Activated naive CD4-positive, alpha-beta T cell (primary cell): ENCODE measurements at places on chromosomes 6 and 20.

DNA sequence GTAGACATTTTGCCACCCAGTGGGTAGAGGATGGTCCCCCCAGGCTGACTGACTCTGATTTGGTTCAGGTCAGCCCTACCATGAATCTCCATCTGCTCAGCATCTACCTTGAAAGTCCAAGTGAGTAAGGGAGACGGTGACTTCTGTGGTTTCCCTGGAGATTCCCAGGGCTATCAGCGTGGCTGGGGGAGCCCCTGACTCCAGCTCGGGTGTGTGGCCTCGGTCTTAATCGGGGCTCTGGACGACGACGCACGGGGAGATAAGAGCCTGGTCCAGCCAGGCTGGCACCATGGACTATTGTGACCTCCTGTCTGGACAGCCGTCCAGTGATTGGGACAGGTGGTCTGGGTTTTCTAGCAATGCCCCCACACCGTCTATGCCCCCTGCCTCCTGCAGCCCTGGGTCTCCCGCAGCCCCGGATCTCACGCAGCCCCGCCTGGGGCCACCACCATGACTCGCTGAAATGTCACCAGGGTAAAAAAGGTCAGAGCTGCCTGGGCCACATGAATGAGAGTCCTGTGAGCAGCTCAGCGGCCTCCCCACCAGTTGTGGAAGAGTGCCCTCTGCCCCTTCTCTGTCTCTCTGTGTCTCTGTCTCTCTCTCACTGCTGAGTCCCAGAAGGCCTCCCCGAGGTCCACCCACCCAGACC is 47.1 kb upstream of the GATA5 start:
- DNase-seq = no peak

- DNase-seq = no peak
Observed at GRCh38 chr6:113381959-113382358, 475.2 kb upstream of the MARCKS start.

DNA sequence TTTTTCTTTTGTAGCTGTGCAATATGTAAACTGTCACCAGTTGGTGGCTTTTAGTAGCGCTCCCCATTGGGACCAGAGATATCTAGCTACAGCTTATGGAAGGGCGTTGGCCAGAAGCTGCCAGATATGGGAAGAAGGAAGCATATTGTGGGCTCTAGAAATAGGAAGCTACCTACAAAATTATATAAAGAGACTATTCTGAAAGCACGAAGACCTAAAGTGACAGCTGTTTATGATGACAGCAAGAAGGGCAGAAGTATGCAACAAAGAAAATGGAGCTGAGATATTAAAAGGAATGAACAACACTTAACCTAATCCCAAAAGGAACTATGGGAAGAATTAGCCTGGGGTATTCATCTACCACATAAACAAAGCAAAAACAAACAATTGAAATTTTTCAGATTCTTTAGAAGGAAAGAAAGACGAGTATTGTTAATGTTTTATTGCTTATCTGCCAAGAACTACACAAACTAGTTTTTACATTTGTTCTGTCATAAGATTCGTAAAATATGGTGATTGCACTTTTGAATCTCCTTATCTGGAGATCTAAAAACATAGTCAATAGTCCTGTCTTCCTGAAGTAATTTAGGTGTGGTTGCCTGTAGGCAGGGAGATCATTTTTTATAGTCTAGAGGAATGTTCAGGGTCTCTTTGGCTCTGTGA is 81.6 kb downstream of the NCOA7 start:
- no peak for DNase-seq

DNA sequence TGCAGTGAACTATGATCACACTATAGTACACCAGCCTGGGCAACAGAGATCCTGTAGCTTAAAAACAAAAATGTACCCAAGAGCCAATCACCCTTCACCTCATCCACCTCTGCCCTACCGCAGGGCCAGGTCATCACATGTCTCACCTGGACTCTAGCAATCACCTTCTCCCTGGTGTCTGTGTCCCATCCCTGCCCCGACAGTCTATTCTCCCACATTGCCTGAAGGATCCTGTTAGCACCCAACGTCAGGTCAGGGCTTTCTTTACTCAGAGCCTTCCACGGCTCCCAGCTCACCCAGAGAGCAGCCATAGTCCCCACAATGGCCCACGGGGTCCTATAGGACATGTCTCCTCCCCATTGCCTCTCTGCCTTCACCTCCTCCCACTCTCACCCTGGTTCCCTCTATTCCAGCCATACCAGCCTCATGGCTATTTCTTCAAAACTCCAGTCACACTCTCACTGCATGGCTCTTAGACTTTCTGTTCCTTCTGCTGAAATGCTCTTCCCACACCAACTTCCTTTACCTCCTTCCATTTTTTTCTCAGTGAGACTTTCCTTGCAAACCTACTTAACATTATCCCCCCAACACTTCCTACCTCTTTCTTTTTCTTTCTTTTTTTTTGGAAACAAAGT is 22.5 kb upstream of the ARFGEF2 start:
- no peak for DNase-seq

DNA sequence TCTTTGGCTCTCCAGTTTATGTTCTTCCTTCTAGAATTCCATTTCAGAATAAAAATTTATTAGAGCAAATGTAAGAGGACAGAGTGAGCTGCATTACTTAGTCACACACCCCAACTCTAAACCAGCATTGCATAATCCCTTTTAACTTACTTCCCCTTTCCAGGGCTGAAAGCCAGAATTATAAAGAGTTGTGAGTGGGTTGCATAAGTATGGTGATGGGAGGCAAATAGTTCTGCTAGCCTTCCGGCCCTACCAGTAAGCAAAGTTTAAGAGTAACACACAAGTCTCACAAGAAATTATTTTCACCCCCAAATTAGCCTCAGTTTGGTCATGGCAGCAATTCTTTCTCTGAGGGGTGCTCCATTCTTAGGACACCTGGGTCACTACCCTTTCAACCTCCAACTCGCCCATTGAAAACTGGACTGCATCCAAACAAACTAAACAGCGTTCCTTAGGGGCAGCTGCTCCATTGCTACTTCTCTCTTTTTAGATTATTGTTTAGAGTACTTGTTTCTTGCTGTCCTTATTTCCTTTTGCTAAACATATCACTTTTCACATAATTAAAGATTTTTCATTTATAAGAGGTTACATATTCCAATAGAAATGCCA is 1.6 kb downstream of the KIAA0408 start:
- DNase-seq = no peak

- no peak for DNase-seq
Observed at GRCh38 chr6:31468311-31468710, 29.6 kb upstream of the MICB start.

- DNase-seq = no peak
Observed at GRCh38 chr6:158996856-158997255, 3.1 kb downstream of the RSPH3 start.

DNA sequence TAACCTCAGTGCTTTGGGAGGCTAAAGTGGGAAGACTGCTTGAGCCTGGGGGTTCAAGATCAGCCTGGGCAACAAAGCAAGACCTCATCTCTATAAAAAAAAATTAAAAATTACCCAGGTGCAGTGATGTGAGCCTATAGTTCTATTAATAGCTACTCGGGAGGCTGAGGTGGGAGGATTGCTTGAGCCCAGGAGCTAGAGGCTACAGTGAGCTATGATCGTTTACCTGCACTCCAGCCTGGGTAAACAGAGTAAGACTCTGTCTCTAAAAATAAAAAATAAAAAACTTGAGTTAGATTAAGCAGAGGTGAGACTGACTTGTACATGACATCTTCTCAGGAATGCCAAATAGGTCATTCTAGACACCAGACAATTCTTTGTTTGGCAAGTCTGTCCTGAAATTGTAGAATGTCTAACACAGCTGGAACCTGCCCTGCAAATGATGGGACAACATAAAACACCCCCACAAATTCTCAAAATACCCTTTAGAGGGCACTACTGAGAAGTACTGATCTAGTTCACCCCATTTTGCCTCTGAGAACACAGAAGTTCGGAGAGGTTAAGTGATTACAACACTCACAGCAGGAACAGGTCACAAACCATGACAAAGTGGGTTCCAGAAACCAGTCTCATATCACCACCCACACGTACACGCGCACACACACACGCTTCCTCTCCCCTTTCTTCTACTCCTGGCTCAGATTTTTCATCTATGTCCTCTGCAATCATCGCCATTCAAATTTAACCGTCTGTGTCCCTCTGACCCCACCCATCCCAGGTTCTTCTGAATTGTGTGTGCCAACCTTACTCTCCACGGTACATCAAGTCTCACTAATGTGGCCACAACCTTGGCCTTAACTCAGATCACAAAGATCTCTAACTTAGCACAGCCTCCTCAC is 38.3 kb downstream of the ARHGAP18 start:
- DNase-seq = no peak

DNA sequence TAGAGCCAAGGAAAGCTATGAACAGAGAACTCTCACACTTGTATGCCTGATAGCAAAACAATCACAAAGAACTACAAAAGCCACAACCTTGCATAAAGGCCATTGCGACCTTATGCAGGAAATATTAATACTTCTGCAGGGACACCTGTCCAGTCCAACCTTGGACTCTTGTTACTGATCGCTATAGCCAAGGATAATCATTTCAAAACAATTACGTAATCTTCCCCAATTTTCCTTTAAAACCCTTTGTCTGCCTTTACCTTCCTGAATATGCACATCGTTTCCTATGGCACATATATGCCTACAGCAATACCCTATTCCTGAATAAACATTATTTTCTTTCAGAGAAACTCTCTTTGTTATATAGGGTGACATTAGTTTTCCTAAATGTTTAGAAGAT is 22.8 kb downstream of the PPIL6 start:
- DNase-seq = no peak

DNA sequence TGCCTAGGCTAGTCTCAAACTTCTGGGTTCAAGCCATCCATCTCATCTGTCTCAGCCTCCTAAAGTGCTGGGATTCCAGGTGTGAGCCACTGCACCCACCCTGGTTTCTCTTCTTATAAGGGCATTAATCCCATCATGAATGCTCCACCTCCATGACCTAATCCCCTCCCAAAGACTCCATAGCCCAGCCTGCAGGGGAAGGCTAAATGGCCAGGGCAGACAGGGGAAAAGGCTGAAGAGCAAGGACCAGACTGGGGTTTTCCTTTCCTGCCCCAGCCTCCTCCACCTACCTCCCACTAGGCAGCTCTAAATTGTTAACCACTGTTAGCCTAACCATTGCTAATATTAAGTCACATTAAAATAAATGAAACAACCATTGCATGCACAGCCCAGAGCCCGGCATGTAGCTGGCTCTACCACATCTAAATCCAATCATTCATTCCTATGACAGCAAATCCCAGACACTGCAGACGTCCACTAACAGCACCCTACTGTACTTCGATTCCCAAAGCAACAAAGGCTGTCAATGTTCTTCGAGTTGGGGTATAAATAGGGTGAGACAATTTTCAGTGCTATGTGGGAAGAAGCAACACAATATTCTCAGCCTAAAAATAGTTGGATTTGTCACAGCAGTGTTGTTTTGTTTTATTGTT is 243.2 kb upstream of the ARID1B start:
- DNase-seq = no peak

- no peak for DNase-seq
Observed at GRCh38 chr20:64069614-64070243, 6.7 kb downstream of the TCEA2 start.

DNA sequence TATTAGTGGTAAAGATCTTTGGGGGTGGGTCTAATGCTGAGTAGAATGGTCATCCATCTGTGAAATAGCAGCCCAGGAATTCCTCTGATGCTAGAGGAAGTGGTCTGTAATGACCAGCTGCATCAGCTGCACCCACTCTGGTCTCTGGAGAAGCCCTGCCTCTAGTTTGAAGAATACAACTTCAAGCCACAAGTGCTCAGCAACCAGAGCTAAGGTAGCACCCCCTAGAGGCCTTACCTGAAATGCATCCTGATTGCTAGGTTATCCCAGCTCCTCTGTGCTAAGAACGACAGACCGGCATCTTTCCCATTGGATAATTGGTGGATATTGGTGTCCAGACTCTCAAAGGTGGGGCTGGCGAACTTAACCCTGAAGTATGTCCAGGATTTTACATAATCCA is 58.2 kb downstream of the DNAH8 start:
- no peak for DNase-seq

DNA sequence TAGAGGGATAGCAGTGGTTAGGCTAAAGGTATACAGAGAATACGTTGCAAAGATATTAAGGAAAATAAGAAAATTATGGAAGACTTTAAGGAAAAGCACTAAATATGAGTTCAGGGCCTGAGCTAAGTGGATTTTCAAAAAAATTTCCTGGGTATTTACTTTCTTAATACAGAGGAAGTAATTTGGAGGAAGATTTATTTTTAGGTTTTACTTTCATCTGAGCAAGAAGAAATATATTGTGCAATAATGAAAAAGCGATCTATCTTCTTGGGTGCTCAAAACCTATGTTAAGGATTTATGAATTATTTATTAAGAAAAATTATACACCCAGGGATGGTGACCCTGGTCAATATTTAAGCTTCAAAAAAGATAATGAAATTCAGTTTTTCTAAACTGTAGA is 224.7 kb downstream of the PLCB1 start:
- no peak for DNase-seq

DNA sequence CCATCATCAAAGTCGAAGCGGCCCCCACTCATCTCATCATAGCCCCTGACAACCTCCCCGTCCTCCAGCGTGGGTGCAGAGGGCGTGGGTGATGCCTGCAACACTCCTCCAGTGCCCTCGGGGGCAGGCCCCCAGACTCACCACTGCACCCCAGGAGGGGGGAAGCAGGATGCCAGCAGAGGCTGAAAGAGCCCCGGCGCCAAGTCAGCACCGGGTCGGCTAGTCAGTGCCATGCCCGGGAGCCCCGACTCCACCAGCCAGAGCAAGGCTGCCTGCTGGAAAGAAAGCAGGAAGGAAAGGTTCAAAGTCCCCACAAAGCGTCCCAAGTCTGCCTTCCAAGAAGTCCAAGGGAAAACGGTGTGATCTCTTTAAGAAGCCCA is 324 bp downstream of the JPH2 start:
- DNase-seq = no peak

GRCh38 chr6:88445188-88445965 is 279.2 kb upstream of the CNR1 start:
- no peak for DNase-seq

DNA sequence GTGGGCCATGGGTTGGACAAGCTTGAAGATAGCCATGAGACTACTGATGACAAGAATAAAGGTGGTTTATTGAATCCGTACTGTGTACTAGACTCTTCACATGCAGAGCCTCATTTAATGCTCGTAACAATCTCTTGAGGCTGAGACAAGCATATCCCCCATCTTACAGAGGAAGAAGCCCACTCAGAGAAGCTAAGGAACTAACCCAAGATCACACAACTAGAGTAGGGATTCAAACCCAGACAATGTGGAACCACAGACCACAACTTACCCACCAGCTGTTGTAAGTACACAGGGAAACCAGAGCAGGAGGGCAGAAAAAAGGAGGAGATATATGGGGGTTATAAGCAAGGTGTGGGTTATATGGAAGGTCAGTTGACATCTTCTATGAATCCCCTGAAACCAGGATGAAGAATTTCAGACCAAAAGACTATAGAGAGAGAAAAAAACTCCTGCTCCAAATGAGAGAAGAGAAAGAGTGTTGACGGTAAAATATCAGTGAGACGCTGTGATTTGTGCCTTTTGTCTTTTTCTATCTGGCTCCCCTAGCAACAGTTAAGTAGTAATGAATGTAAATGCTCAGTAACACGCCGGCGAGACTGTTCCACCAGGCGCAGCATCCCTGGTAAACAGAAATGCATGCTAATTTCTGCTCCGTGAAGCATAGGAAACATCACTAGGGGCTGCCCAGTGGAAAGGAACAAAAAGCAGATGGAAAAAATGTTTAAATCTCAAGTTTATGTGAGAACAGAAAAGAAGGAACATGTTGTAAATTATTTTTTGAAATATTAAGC is 80.1 kb upstream of the SLC22A16 start:
- no peak for DNase-seq
